Skin of body (tissue), 3 donors: ENCODE measurements at places on chromosomes 11 and 22. TPM values are rescaled to one million over a fixed set of nuclear protein-coding genes. Genes with fewer than 3 reads are reported as not detected.

GRCh38 chr22:28952857-28953256 lies 69.5 kb downstream of the ZNRF3 start:
- DNase-seq, result peak; percentile 29

GRCh38 chr11:121748068-121748467 lies 295.3 kb upstream of the SORL1-AS1 start:
- DNase-seq, result no peak

DNA sequence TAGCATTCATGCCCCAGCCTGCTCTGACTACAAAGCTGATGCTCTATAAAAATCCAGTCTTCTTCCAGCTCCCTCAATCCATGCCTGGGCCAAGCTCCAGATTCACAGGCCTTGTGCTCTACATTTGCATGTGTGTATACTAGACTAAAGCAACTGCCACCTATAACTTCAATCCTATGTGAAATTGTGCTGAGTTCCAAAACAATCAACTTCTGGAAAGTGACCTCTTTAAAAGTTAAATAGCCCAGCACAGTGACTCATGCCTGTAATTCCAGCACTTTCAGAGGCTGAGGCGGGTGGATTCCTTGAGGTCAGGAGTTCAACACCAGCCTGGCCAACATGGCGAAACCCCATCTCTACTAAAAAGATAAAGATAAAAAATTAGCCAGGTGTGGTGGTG lies 114.3 kb upstream of the ZC3H12C start:
- no peak for DNase-seq

DNA sequence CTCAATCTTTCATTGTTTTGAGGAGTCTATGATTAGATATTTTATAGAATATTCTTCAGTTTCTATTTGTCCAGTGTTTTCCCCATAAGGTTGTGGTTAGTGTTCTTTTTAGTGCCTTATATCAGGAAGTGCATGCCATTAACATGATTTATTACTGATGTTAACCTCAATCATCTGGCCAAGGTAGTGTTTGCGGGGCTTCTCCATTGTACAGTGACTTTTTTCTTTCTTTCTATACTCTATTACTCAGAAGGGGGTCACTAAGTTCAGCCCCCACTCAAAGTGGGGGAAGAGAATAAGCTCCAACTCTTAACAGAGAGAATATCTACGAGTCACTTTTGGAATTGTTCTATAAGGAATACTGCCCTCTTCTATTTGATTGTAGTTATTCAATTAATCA lies 415.8 kb downstream of the DYNC2H1 start:
- no peak for DNase-seq

GRCh38 chr11:11937433-11937832 lies 71.0 kb downstream of the DKK3 start:
- no peak for DNase-seq

Gene PRRG4
- total RNA-seq, result 11.2 TPM

DNA sequence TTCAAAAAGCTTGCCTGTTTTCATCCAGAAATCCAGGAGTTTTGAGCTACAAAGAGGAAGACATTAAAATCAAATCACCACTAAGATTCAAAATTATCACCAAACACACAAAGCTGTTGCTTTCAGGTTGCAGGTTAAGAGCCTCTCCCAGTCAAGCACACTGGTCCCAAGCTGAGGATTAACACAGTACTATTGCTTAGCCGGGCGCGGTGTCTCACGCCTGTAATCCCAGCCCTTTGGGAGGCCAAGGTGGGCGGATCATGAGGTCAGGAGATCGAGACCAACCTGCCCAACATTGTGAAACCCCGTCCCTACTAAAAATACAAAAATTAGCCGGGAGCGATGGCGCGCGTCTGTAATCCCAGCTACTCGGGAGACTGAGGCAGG lies 1165.1 kb downstream of the LRRC4C start:
- DNase-seq, result no peak

DNA sequence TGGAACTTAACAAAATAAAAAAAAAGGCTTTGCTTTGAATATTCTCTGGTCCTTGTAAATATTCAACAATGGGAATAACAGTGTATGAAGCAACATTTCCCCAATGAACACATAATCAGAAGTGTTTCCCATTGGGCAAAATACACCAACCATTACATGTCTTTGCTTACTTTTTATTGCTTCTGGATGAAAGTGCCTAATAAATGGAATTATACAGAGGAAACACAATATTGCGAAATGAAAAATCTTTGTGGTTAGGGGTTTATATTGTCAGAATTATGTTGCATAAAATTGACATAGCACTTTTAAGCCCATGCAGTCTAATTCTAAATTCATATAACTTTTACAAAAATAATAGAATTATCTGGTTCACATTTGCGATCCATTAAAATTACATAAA lies 386.4 kb downstream of the DCDC1 start:
- DNase-seq, result no peak

DNA sequence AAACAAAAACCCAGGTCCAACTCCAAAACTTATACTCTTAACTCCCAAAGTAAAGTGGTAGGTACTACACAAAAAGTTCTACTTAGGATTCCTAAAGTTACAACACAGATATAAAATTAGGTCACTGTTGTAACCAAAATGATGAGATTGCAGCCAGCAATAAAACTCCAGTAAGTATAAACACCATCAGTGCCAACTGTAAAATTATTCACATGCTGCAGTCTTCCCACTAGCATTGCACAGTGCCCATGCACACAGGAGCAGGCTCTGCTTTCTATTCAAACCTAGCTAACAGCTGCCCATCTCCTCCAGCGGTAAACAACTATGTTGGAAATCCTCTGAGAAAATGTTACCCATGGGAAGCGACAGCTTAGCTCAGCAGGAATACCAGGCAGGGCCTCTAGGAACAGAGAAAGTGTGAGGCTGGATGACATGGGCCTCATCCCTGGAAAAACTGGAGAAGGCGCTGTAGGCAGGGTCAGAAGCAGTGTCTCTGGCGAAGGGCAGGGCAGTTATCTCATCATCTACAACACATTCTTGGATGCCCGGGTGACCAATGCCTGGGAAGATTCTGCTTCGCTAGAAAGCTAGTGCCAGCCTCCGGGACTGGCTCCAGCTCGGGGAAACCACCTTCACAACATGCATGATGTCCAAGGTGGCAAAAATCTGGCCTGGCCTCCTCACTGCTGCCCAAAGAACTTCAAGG lies 9.1 kb downstream of the CPT1A start:
- no peak for DNase-seq

Gene POLR3H
- 7.8 TPM for total RNA-seq

DNA sequence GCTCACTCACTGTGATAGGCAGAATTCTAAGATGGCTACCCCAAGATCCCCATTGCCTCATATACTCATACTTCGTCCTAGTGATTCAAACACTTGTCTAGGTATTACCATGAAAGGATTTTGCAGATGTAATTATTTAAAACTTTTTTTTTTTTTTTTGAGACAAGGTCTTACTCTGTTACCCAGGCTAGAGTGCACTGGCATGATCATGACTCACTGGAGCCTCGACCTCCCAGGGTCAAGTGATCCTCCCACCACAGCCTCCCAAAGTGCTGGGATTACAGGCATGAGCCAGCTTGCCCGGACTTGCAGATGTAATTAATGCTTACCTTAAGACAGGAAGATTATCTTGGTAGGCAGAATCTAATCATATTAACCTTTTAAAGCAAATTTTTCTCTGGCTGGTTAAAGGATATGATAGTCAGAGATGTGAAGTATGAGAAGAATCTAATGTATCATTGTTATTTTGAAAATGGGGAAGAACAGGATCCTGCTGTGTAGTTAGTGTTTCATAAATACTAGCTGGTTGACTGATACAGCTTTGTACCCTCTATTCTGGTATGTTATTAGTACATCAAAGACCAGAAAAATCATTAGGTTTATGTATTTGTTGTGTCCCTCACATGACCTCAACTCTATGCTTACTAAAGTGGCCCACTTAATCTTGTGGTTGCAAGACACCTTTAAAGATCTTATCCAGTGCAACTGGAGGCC lies 35.5 kb downstream of the C2CD3 start:
- no peak for DNase-seq

- peak; percentile 8 for DNase-seq
Measured at GRCh38 chr11:31779374-31779791, 31.7 kb downstream of the PAX6 start.

Gene FXYD6
- total RNA-seq, result 30.3 TPM

DNA sequence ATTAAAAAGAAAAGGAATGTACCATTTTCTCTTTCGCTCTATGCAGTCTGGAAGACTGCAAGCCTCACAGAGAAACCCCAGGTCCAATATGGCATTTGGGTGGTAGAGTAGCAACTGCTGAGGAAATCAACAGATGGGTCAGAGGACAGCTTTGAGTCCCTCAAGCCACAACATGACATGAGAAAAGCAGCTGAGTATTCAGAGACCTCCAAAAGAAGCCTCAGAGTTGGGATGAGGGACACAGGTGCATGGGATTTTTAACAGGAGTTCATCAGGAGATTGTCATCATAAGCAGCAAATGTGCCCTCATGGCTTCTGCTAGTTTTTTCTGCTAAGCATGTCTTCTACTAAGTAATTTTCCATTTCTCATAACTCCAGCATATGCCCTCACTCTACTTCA lies 111.6 kb downstream of the BLID start:
- no peak for DNase-seq

Gene ZNF202
- total RNA-seq, result 10.9 TPM

GRCh38 chr22:50445071-50445879 lies 29.6 kb downstream of the SBF1 start:
- DNase-seq, result no peak

Gene SEPTIN5
- 33.7 TPM for total RNA-seq

- DNase-seq, result no peak
Measured at GRCh38 chr11:5297721-5298323, 3.9 kb downstream of the OR51B4 start.

GRCh38 chr22:22403771-22404170 lies 104.8 kb downstream of the ZNF280B start:
- DNase-seq, result no peak

GRCh38 chr11:125637840-125638239 lies 12.9 kb downstream of the CHEK1 start:
- no peak for DNase-seq

- no peak for DNase-seq
Measured at GRCh38 chr11:68565768-68566167, 105.2 kb downstream of the PPP6R3 start.

DNA sequence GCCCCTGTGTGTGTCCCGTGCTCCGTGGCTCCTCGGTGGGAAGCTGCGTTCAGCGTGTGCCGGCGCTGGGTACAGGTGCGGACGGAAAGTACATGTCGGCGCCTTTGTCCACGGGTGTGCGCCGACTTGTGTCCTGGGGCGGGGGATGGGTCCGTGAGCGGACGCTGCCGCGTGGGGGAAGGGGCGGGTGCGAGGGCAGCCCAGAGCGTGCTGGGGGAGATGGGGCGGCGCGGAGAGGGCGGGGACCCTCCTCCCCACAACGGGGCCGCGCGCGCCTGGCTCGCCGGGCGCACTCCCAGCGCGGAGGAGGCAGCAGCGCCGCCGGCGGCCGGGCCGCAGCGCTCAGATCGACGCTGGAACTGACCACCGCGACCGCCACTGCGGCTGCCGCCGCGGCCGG lies 33.6 kb upstream of the RELT start:
- no peak for DNase-seq

GRCh38 chr11:47905358-47906059 lies 57.4 kb upstream of the NUP160 start:
- DNase-seq, result peak; percentile 25

Gene TNKS1BP1
- total RNA-seq, result 81.0 TPM

- DNase-seq, result no peak
Measured at GRCh38 chr11:46961041-46961440, 24.5 kb downstream of the CSTPP1 start.

DNA sequence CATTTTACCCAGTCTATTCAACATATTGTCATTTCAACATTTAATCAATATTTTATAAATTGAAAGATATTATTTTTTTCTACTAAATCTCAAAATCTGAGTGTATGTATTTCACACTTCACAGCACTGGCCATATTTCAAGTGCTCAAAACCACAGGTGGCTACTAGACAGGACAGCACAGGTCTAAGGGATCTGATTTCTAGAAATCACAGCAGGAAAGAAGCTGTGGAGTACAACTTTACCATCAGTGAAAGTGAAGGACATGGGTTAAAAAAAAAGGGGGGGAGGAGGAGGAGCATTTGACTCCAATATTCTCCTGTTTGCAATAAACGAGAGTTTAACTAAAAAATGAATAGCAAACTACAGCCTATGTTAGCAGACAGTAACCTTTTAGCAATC lies 4.5 kb downstream of the PRDM10 start:
- DNase-seq, result no peak

DNA sequence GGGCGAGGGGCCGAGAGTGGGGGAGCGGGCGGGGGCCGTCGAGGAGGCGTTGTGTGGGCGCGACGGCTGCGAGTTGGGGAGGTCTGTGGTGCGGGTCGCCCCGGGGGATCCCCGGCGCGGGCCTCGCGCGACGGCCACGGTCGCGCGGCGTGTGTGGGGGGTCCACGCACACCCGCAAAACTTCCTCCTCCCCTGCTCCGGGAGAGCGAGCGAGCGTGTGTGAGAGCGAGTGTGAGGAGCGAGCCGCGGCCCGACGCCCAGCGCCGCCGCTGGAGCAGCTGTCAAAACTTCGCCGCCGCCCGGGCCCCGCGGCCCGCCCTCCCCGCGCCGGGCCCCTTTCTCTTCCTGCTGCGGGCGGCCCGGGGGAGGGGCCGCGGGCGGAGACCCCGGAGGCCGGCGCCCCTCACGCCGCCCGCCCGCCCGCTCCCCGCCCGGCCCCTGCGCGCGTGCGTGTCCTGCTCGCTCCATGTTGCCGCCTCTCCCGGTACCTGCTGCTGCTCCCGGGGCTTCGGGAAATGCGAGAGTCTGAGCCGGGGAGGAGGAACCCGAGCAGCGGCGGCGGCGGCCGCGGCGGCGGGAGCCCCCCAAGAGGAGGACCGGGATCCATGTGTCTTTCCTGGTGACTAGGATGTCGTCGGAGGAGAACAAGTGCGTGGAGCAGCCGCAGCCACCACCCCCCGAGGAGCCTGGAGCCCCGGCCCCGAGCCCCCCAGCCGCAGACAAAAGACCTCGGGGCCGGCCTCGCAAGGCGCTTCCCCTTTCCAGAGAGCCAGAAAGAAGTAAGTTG lies 9.0 kb upstream of the CCT8L2 start:
- DNase-seq, result no peak

- no peak for DNase-seq
Measured at GRCh38 chr11:41309111-41309522, 150.3 kb downstream of the LRRC4C start.

GRCh38 chr22:45647532-45648225 lies 24.0 kb upstream of the ATXN10 start:
- DNase-seq, result no peak

- DNase-seq, result no peak
Measured at GRCh38 chr11:10864688-10865087, 6.8 kb upstream of the ZBED5 start.

DNA sequence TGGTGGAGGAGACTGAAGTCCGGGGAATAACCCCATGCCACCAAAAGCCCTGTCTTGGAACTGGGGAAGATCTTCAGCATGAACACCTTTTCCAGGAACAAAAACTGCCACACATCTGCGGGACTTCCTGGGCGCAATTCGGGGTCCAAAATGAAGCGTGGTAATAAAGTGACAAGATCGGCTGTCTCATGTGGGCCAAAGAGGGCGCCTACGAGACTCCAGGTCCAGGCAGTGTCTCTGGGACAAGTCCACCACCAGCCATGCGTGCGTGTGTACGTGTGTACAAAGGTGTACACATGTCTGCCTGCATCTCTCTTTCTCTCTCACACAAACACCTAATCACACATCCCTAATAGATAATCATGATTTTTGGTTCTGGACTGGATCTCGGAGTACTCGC lies 8.9 kb upstream of the MYBPC3 start:
- DNase-seq, result no peak

GRCh38 chr22:32020117-32020516 lies 22.9 kb upstream of the SLC5A1 start:
- no peak for DNase-seq

Gene C11orf87
- 0.69 TPM for total RNA-seq
